ENCODE measurements at places on chromosomes 2 and 18. TPM values are rescaled to one million over a fixed set of nuclear protein-coding genes. Genes with fewer than 3 reads are reported as not detected.

DNA sequence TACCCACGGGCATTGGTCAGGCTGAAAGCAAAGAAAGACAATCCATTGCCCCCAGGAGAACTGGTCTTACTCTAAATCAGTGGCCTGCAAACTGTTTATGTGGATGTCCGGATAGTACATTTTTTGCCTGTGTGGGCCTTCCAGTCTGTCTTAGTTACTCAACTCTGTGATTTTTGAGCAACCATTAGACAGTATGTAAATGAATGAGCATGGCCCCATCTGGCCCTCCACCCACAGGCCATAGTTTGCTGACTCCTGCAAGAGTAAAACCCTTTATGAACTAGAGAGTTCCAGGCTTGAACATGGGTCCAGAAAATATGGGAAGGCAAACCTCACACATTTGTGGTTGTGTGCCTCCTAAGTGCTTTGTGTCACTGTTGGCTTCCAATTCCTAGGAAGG is 55.7 kb upstream of the CYP1B1 start:
- H3K36me3 ChIP-seq, result no peaks in the 10 kb centered on the region
- H3K27ac ChIP-seq, result no peak overlapping the region
- no peaks in the 10 kb centered on the region for H3K27me3 ChIP-seq
- no peak for DNase-seq

GRCh38 chr2:9178904-9179571 is 27.6 kb upstream of the ASAP2 start:
- no peaks in the 10 kb centered on the region for H3K36me3 ChIP-seq
- H3K4me1 ChIP-seq, result peaks cover 11% of the 10 kb centered on the region
- no peak overlapping the region for H3K4me3 ChIP-seq
- H3K27ac ChIP-seq, result no peak overlapping the region

- H3K4me3 ChIP-seq, result no peak overlapping the region
- no peak for DNase-seq
- no peak overlapping the region for H3K27ac ChIP-seq
- H3K36me3 ChIP-seq, result no peaks in the 10 kb centered on the region
Measured at GRCh38 chr18:32879497-32879896, 106.7 kb upstream of the KLHL14 start.

- H3K4me3 ChIP-seq, result no peak overlapping the region
- no peak overlapping the region for H3K27ac ChIP-seq
- DNase-seq, result no peak
- H3K27me3 ChIP-seq, result no peaks in the 10 kb centered on the region
- no peaks in the 10 kb centered on the region for H3K36me3 ChIP-seq
Measured at GRCh38 chr2:71530211-71530610, 76.8 kb downstream of the DYSF start.

DNA sequence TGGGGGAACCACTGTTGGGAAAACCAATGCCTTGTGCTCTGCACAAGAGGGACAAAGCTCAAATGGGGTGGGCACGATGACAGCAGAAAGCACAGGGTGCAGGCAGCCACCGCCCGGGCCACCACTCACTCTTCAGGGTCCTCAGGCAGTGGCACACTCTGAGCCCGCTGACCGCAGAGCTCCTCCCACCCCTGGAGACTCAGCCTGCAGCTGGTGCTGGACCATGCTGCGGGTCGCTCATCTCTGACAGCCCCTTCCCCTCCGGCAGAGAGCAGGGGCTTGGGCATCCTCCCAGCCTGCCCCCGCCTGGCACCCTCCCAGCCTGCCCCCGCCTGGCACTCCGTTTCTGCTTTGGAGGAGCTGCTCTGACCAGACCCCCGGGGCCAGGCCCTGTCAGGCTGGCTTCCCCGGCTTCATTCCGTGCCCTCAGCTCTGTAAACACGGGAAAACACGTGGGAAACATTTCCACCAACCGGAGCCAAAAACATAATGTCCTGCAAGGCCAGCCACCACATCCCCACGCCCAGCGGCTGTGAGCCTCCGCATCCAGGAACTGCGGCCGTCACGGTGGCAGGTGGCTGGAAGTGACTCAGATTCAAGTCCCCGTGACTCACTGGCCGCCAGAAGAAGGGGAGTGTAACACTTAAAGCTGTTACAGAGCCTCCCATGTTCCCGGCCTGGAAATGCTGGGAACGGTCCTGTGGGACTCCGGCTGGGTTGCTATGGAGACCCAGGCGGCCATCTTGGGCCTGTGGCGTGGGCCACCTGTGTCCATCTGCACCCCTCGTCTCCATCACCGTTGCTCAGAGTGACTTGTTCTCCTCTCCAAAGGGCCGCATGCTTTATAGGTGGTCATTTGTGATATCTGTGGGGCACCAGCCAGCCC is 6.8 kb upstream of the SNED1 start:
- peaks cover 69% of the 10 kb centered on the region for H3K4me1 ChIP-seq
- peak overlapping the region; percentile 59 for H3K27ac ChIP-seq
- DNase-seq, result peak; percentile 88
- H3K27me3 ChIP-seq, result no peaks in the 10 kb centered on the region
- no peaks in the 10 kb centered on the region for H3K36me3 ChIP-seq
- no peak overlapping the region for H3K4me3 ChIP-seq

DNA sequence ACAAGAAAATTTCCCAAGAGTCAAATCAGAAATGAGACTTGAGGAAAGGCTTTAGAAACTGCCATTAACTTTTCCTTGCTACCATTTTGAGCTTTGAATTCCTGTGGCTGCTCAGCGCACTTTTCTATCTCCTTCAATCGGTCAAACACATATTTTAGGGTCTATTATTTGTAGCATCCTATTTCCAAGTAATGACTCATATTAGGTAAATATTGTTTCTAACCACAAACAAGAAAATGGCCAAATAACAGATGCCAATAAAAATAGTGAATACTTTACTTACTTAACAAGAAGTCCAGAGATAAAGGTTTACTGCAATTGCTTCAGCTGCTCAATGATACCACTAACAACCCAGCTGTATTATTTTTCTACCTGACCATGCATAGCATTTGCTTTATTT is 29.7 kb upstream of the CCDC178 start:
- no peaks in the 10 kb centered on the region for H3K27me3 ChIP-seq
- no peak overlapping the region for H3K27ac ChIP-seq
- H3K4me3 ChIP-seq, result no peak overlapping the region
- no peaks in the 10 kb centered on the region for H3K4me1 ChIP-seq

The CEP68 gene
- 13.3 TPM for polyA plus RNA-seq
